ENCODE measurements at places on chromosomes 5 and 9. TPM values are rescaled to one million over a fixed set of nuclear protein-coding genes. Genes with fewer than 3 reads are reported as not detected.

GRCh38 chr5:66810848-66811261, 214.7 kb downstream of the MAST4 start:
- H3K36me3 ChIP-seq, result no peaks in the 10 kb centered on the region
- H3K27me3 ChIP-seq, result peaks cover 44% of the 10 kb centered on the region
- H3K4me3 ChIP-seq, result peak overlapping the region; percentile 19
- peak overlapping the region; percentile 52 for H3K27ac ChIP-seq
- peaks cover 25% of the 10 kb centered on the region for H3K4me1 ChIP-seq

GRCh38 chr9:78903581-78903980, 606.7 kb downstream of the PSAT1 start:
- no peak overlapping the region for H3K27ac ChIP-seq
- H3K27me3 ChIP-seq, result no peaks in the 10 kb centered on the region
- DNase-seq, result no peak
- H3K36me3 ChIP-seq, result no peaks in the 10 kb centered on the region

DNA sequence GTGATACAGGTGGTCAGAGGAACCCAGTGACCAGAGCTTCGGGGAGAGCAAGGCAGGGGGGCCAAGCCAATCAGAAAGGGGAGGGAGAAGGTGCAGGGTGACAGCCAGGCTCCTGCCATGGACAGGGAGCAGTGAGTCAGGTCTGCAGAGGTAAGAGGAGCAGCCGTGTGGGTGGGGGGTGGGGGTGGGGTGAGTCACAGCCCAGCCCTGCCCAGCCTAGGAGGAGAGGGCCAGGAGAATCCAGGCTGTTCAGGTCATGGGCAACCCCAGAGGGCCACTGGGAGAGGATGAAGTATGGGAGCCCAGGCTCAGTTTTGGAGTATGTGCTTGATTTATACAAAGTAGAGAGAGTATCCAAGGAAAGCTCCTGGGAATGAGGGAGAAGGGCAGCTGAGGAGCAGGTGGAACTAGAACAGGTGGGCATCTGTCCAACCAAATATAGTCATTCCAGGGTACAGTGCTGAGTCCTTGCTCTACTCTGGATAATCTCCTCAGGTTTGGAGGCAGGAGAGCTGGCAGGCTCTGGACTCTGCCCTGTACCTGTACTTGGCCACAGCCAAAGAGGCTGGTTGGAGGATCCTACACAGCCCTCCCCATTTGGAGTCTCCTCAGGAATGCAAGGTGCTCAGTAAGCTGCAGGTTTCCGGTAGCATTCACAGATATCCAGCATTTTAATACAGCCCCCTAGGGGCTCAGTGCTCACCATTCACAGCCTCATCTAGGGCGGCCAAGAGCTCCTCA, 1.6 kb downstream of the HBEGF start:
- H3K27me3 ChIP-seq, result peaks cover 8% of the 10 kb centered on the region
- peak overlapping the region; percentile 95 for H3K4me3 ChIP-seq
- H3K4me1 ChIP-seq, result peaks cover 42% of the 10 kb centered on the region
- H3K36me3 ChIP-seq, result peaks cover 15% of the 10 kb centered on the region

DNA sequence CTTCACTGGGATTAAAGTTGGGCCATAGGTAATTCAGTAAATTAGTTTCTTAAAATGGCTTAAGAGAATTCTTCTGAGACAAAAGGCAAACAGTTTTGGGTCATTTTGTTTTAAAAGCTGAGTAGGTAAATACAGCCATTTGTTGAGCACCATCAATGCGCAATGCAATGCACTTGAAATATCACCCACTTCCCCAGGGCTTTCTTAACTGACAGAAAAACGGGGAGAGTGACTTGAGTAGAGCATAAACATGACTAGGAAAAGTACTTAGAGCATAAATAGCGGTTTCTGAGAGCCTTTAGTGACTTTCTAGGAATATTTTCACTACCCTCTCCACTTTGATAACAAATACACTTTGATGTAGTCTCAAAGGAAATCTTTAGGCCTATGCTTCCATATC, 27.2 kb downstream of the MLANA start:
- peaks cover 38% of the 10 kb centered on the region for H3K36me3 ChIP-seq
- H3K27me3 ChIP-seq, result no peaks in the 10 kb centered on the region
- DNase-seq, result no peak
- H3K4me1 ChIP-seq, result peaks cover 52% of the 10 kb centered on the region
- no peak overlapping the region for H3K4me3 ChIP-seq
- no peak overlapping the region for H3K27ac ChIP-seq

DNA sequence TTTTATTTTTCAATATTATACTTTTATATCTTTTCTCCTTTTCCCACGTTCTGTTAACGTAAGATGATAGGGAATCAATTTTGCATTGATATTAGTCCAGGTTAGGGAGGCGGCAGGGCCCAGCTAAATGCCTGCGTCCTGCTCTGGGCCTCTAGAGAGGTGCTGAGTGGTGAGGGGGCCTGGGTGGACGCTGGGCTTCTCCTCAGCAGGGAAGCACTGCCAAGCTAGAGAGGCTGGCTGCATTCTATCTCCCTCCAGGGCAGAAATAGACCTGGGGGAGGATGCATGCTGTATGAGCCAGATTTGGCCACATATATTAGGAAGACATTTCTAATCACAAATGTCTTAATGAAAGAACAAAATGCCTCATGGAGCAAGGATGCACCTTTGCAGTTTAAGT, 43.6 kb upstream of the NKX2-5 start:
- no peak overlapping the region for H3K27ac ChIP-seq
- no peaks in the 10 kb centered on the region for H3K4me1 ChIP-seq
- H3K27me3 ChIP-seq, result peaks cover 50% of the 10 kb centered on the region
- no peak for DNase-seq
- H3K4me3 ChIP-seq, result no peak overlapping the region

RBM18 gene
- total RNA-seq, result 29.0 TPM

LMX1B gene
- total RNA-seq, result not detected

Data from natural killer cell treated with Interleukin-12 subunit alpha and Interleukin-12 subunit beta and Interleukin-15 and Interleukin-18, amount 100 ng/mL, for 72 hours (primary cell).